ENCODE measurements at places on chromosomes 4 and X. TPM values are rescaled to one million over a fixed set of nuclear protein-coding genes. Genes with fewer than 3 reads are reported as not detected.

- DNase-seq = no peak
Observed at GRCh38 chr4:152990471-152991131, 54.5 kb downstream of the FHDC1 start.

DNA sequence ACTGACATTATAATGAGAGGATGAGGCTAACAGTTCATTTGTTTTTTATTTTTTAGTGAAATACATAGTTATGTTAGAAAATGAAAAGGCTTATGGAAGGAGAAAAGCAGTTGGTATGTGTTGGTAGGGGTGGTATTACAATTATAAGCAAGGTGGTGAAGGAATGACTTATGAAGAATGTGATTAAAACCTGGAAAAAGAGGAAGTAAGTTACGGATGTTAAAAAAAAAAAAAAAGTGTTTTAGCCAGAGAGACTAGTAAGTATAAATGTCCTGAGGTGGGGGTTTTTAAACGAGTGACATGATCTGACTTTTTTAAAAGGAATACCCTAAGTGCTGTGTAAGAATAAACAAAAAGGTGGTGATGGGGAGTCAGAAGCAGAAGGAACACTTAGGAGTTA is 206.8 kb downstream of the IL15 start:
- no peak for DNase-seq

GRCh38 chr4:6783111-6783981 is 819 bp downstream of the KIAA0232 start:
- DNase-seq = peak; percentile 79

DNA sequence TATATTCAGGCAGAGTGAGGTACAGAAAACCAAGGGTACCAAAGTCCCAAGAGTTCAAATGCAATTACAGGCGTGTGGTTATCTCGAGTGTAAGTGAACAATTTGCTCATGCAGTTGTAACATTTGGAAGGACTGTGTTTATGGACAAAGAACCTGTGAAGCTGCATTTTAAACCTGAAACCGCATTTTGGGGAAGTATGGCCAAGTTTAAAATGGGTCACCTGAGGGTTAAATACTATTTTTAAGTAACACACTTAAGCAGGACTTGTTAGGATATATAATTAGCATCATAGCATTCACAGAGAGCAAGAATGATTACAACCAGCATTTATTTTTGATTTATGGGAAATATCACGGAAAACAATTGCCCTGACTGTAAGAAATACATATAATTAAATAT is 79.1 kb upstream of the LCORL start:
- DNase-seq = no peak

GRCh38 chr4:15314974-15315373 is 112.9 kb upstream of the C1QTNF7 start:
- DNase-seq = peak; percentile 15

The RAB28 gene
- total RNA-seq = 11.4 TPM

DNA sequence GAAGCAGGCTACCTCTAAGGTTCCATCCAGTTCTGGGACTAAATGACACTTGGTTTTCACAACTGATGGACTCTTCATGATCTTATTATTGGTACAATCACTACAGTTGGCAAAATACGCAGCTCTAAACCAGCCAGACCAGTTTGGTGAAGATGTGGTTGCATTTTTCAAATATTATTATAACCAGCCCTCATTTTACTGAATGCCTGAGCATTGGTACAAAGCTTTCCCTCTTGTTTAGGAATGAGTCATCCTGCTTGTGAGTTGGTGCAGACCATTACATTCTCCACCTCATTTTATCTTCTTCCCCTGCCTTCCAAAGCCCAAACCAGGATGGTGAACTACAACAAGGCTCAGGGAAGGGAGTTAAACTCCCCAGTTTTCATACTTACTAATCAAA is 223.1 kb downstream of the KDR start:
- DNase-seq = peak; percentile 43

DNA sequence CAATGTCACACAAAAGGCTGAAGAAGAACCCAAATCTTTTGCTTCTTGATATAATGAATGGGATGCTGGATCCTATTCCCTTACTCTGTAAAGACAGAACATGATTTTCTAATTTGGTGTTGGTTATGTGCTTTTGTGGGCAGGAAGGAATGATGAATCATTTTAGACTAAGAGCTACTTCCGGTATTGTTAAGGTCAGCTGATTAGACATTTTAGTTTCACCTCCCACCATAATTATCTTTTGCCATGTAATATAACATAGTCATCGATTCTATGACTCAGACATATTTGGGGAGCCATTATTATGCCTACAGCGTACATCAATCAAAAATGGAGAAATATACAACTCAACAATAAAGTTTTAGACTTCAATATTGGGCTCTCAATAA is 265.3 kb downstream of the ZNF674 start:
- DNase-seq = peak; percentile 28

- no peak for DNase-seq
Observed at GRCh38 chrX:38085813-38086212, 79.5 kb downstream of the SYTL5 start.

- DNase-seq = peak; percentile 43
Observed at GRCh38 chr4:11704186-11704830, 275.6 kb upstream of the HS3ST1 start.

The ATP1B4 gene
- not detected for total RNA-seq

GRCh38 chr4:119050527-119051090 is 85.0 kb upstream of the MYOZ2 start:
- peak; percentile 55 for DNase-seq

The TMEM184C gene
- total RNA-seq = 67.6 TPM

- no peak for DNase-seq
Observed at GRCh38 chr4:16032396-16032770, 51.4 kb downstream of the PROM1 start.

GRCh38 chr4:83484500-83485461 is at the start of gene ABRAXAS1:
Gene ABRAXAS1 (minus strand): TSS chr4:83485100. CDS start chr4:83485072, 28 bp downstream.
- peak; percentile 86 for DNase-seq

The HMGB3 gene
- 23.3 TPM for total RNA-seq

Data from IMR-90 (cell line).